ENCODE measurements at places on chromosomes 16 and 17. TPM values are rescaled to one million over a fixed set of nuclear protein-coding genes. Genes with fewer than 3 reads are reported as not detected.

DNA sequence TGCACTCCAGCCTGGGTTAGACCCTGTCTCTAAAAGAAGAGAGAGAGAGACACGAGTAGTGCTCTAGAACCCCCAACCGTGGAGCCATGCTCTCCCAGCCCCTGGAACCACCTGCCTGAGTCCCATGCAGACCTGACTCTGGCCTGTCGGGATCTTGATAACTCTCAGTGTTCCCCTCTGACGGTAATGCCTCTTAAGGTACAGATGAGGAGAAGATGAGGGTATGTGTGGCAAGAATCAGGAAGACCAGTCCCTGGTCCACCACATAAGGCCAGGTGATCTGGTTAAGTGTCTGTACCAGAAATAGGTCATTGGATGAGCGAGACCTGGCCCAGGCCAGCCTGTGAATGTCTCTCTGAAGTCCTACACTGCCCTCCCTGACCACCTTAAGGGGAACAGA is 18.4 kb downstream of the OSBPL7 start:
- H3K36me3 ChIP-seq: peaks cover 18% of the 10 kb centered on the region
- no peak for DNase-seq
- no peak overlapping the region for H3K27ac ChIP-seq

DNA sequence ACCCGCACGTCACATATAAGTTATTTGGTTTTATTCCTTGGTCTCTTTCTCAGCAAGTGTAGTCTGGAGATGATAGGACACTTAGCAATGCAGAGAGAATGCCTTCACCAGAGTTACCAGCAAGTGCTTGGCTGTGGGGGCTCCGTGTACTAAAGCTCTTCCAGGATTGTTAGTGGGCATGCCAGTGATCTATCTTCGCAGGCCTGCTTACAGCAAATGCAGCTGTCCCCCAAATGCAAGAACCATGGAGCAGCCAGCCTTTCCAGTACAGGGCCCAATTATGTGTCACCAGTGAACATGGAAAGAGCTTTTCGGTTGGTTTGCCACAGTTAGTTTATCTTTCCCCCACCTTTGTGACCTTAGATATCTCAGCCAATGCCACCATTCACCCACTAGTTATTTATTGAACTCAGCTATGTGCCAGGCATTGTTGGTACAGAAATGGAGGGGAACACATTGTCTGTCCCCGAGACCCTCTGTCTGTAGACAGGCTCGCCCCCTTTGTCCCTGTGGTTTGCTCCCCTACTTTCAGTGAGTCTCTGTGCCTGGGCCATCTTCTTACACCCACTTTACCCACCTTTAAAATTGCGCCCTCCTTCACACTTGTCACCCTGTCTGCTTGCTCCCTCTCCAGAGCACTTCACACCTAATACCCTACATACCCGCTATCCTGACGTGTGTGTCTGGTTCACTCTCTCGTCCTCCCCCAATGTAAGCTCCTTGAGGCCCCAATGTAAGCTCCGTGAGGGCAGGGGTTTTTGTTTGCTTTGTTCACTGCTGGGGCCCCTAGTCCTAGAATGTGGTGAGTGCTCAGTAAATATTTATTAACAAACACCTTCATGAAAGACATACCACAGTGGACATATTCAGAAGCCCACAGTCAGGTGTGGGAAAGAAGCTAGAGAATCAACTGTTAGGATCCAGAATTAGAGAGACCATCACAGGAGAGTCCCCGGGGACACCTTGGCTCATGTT is 13.3 kb downstream of the USP10 start:
- no peak for DNase-seq
- no peak overlapping the region for H3K27ac ChIP-seq
- no peaks in the 10 kb centered on the region for H3K4me1 ChIP-seq

- peak overlapping the region; percentile 99 for H3K4me3 ChIP-seq
- H3K27ac ChIP-seq: peak overlapping the region; percentile 96
- H3K27me3 ChIP-seq: no peaks in the 10 kb centered on the region
These were observed 13.7 kb downstream of the RARA start for GRCh38 chr17:40322358-40323315.

GRCh38 chr16:58114827-58115825 is 14.1 kb downstream of the CFAP20 start:
- DNase-seq: no peak
- peaks cover 15% of the 10 kb centered on the region for H3K4me1 ChIP-seq
- H3K36me3 ChIP-seq: peaks cover 52% of the 10 kb centered on the region
- H3K27ac ChIP-seq: peak overlapping the region; percentile 51
- peak overlapping the region; percentile 27 for H3K4me3 ChIP-seq

GRCh38 chr17:38428112-38428642 is at the start of gene ARHGAP23:
TSS of gene ARHGAP23 (plus strand) at chr17:38428464. CDS start at chr17:38428486, 22 bp downstream.
- H3K4me3 ChIP-seq: peak within 1 kb of the TSS; percentile 80
- peaks cover 45% of the 10 kb centered on the region for H3K4me1 ChIP-seq
- H3K36me3 ChIP-seq: no peaks in the 10 kb centered on the region
- DNase-seq: peak; percentile 79
- peak within 1 kb of the TSS; percentile 84 for H3K27ac ChIP-seq
- H3K27me3 ChIP-seq: no peaks in the 10 kb centered on the region

DNA sequence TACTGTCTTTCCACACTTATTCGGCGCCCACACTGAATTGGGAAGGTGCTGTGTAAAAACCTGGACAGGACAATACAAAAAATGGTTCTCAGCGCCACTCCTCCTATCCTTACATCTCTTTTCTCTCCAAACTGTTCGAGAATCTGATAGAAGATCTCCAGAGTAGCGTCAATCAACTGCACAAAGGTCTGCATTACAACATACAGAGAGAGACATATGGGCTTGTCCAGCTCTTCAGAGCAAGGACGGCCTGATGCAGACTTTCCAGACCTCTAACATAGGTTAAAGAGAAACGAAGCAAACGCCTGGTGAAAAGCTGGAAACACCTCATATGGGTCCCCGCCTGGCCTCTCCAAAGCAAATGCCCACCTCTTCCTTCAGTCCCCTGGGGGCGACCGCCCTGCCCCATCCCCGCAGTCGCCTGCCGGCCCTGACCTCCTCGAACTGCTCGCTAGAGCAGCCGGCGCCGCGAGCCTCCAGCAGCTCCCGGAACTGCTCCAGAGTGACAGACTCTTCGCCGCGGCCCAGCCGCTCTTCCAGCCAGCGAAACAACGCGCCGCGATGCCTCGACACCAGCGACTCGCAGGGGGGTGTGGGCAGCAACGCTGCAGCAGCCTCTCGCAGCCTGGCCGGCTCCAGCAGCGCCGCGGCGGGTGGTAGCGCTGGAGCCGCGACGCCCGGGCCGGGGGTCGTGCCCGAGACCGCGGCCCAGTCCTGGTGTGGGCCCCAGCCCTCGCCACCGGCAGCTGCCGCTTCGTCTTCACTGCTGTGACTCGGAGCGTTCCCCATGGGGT is 526 bp downstream of the ZZEF1 start:
- peak overlapping the region; percentile 82 for H3K4me3 ChIP-seq
- peak; percentile 65 for DNase-seq
- peaks cover 57% of the 10 kb centered on the region for H3K4me1 ChIP-seq
- peak overlapping the region; percentile 100 for H3K27ac ChIP-seq
- H3K36me3 ChIP-seq: peaks cover 12% of the 10 kb centered on the region

- DNase-seq: peak; percentile 72
- H3K27ac ChIP-seq: peak overlapping the region; percentile 69
- H3K4me3 ChIP-seq: peak overlapping the region; percentile 61
- H3K4me1 ChIP-seq: peaks cover 63% of the 10 kb centered on the region
- peaks cover 40% of the 10 kb centered on the region for H3K27me3 ChIP-seq
These were observed 4.9 kb upstream of the CBX4 start for GRCh38 chr17:79843816-79844800.

GRCh38 chr17:15134363-15134762 is 130.8 kb downstream of the PMP22 start:
- no peaks in the 10 kb centered on the region for H3K4me1 ChIP-seq
- DNase-seq: no peak
- H3K36me3 ChIP-seq: no peaks in the 10 kb centered on the region

DNA sequence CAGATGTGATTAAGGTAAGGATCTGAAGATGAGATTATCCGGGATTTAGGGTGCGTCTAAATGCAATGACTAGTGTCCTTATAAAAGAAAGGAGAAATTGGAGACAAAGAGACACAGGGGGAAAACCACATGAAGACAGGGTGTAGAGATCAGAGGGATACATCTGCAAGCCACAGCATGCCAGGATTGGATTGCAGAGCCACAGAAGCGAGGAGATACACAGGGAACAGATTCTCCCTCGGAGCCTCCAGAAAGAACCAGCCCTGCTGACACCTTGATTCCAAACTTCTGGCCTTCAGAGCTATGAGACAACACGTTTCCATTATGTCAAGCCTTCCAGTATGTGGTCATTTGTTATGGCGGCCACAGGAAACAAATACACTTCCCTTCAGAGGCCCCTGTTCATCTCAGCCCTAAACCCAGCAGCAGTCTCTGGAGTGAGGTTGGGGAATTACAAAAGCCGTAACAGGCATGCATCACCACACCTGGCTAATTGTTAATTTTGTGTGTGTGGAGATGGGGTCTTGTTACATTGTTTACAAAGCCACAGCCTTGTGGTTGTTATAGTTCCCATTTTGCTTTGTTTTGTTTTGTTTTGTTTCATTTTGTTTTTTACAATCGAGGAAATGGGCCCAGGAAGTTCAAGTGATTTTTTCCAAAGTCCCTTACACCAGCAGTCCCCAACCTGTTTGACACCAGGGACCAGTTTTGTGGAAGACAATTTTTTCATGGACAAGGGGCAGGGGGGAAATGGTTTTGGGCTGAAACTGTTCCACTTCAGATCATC is 51.6 kb upstream of the LYRM9 start:
- H3K4me3 ChIP-seq: no peak overlapping the region
- H3K27me3 ChIP-seq: no peaks in the 10 kb centered on the region
- no peak overlapping the region for H3K27ac ChIP-seq
- H3K4me1 ChIP-seq: no peaks in the 10 kb centered on the region
- no peak for DNase-seq

GRCh38 chr17:57808882-57809281 is 41.0 kb downstream of the MRPS23 start:
- no peak for DNase-seq
- peaks cover 3% of the 10 kb centered on the region for H3K27me3 ChIP-seq
- H3K4me1 ChIP-seq: peaks cover 19% of the 10 kb centered on the region
- no peaks in the 10 kb centered on the region for H3K36me3 ChIP-seq

DNA sequence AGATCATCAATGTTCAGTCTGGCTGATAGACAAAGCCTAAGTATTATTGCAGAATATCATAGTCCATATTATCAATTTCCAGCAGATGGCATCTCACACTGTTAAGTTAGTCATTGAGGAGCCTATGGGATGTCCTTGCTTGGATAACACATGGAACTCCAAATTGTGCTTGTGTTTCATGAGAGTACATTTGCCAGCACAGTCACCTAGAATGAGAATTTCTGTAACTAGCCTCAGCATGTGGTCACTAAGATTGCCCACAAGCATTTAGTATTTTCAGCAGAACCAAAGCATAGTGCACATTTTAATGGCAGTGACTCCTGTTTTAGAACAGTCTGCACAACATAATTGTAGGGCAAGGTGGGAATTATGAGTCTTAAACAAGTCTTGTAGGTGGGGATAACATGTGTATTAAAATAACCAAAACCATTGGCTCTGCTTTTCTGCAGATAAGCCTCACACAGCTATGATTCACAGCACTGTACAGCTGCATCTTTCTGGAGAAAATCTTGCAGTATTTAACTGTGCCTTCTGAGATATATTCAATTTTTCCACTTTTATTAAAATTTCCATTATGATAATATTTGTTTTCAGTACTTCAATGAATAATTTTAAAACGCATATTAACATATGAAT is 882.8 kb upstream of the SOX9 start:
- no peaks in the 10 kb centered on the region for H3K27me3 ChIP-seq
- no peak overlapping the region for H3K4me3 ChIP-seq
- no peak for DNase-seq

DNA sequence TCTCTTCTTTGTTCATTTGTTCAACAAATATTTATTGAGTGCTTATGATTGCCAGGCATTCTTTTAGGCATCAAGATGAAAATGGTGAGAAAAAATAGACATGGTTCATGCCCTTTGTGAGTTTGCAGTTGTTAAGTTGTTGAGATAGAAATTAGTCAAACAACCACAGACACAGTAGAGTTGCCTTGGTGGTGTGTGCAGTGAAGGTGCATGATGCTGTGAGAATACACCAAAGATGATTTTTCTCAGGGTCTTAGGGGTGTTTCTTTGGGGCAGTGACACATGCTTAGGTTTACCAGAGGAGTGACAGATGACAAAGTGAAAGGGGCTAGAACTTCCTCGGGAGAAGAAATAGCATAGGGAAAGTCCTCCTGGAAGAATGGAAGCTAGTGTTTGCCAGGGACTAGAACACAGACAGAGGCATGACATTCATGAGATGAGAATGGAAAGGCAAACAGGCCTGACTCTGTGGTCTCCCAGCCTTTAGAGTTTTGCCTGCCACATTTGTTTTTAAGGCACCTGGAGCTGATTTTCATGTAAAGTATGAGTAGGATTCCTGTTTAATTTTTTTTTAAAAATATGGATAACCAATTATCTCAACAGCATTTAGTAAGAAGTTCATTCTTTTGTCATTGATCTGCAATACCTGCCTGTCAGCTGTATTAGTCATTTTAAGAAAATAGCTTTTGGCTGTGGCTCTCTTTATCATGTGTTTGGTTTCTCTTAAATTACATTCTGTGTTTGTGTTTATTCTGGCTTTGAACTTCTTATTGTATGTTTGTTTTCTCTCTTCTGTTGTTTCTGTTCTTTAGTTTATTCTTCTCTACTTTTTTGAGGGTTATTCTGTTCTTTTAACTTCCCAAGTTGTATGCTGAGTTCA is 36.6 kb downstream of the CYLD start:
- no peak for DNase-seq
- no peaks in the 10 kb centered on the region for H3K27me3 ChIP-seq
- H3K4me1 ChIP-seq: no peaks in the 10 kb centered on the region
- H3K27ac ChIP-seq: no peak overlapping the region
- H3K4me3 ChIP-seq: no peak overlapping the region

DNA sequence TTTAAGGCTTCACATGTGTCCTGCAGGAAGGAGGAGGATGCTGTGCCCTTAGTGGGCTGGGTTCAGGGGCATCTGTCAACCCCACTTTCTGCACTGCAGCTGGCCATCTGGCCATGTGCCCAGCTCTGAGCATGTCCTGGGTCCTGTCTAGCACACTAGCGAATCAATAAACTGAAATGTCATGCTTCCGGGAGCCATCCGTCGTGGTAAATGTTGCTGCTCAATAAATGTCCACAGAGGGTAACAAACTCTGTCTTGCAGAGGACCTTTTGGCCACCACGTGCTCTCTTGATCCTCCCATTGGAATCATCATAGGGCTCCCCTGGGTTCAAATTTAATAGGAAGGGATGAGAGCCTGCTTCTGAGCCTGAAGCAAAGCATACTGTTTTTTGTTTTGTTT is 168.6 kb upstream of the PIRT start:
- no peak for DNase-seq
- H3K4me3 ChIP-seq: no peak overlapping the region
- H3K27me3 ChIP-seq: no peaks in the 10 kb centered on the region
- no peak overlapping the region for H3K27ac ChIP-seq
- H3K36me3 ChIP-seq: no peaks in the 10 kb centered on the region
- no peaks in the 10 kb centered on the region for H3K4me1 ChIP-seq

EVPLL gene
- total RNA-seq: 2.8 TPM

GSPT1 gene
- total RNA-seq: 107 TPM

SYNGR3 gene
- 0.24 TPM for total RNA-seq

PRSS8 gene
- total RNA-seq: 75.4 TPM

CCL1 gene
- not detected for total RNA-seq

MSLN gene
- total RNA-seq: 42.6 TPM

TBC1D3C gene
- 0.38 TPM for total RNA-seq

ZNF629 gene
- total RNA-seq: 11.9 TPM

RHBDF1 gene
- total RNA-seq: 35.9 TPM

KRTAP2-4 gene
- total RNA-seq: not detected

ABCC11 gene
- not detected for total RNA-seq

CSHL1 gene
- total RNA-seq: not detected

SEPTIN12 gene
- total RNA-seq: not detected

C16orf92 gene
- total RNA-seq: not detected
